Umbilical cord (tissue), 2 donors: ENCODE measurements at places on chromosomes 7 and 10.

DNA sequence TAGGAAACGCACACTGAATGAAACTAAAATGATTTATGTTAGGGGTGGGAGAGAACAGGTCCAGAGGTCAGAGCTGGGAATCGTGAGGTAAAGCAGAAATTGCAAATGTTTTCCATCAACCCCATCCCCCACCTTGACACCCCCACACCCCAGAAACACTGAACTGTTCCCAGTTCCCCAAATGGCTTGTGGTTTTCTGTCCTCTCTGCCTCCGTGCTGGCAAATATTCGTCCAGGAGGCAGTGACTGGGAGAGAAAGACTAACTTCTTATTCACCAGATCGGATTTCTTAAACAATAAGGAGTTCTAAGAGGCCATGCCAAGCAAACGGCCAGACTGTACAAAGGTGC, 730 bp upstream of the RASSF4 start:
- no peak for DNase-seq

DNA sequence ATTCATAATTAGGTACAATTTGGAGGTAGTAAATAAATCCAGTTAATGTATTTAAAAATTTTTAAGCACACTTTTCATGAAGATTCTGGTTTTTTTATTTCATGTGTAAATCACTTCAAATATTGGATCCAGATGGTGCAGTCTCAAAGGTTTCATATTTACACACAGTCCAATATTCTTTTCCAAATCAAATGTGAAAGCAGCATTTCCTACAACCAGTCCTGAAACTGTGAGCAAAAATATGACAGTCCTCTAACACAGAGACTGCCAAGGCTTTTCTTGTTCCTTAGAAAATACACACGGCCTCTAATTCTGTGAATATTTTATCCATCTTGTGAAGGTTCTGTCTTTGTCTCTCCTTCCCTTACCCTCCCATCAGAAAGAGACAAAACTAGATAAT, 645.9 kb downstream of the ARL4A start:
- no peak for DNase-seq

DNA sequence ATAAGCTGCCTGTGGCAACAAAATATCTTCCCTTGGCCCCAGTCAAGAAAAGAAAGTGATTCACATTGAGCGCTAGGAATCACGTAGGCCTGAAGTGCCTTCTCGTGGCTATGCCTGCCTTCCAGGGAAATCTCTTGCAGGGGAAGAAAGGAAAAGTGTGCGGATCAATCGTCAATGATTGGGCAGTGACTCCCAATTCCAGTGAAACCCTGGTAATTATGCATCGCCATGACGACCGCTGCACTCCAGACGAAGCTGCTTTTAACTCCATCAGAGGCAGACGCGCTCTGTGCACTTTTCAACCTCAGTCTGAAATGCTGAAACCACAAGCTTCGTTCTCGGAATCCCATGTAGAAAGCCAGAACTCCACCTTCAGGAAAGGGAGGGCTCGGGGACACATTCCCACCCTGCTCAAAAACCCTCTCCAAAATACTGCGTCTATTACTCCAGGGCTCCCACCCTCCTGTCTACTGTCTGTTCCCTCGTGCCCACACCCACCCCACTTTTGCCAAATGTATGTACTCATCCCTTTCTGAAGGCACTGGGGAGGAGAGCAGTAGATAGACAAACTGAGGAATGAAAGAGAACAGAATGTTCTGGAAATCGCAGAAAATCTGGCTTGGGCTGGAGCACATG, 24.2 kb upstream of the PRKAG2 start:
- no peak for DNase-seq

- DNase-seq: no peak
These were observed 20.0 kb downstream of the ABCB1 start for GRCh38 chr7:87580636-87581035.
